Stimulated activated CD8-positive, alpha-beta memory T cell treated with anti-CD3 and anti-CD28 coated beads, Interleukin-15, amount 100 ng/mL, for 4 hours (primary cell): ENCODE measurements at places on chromosomes 1 and 21.

DNA sequence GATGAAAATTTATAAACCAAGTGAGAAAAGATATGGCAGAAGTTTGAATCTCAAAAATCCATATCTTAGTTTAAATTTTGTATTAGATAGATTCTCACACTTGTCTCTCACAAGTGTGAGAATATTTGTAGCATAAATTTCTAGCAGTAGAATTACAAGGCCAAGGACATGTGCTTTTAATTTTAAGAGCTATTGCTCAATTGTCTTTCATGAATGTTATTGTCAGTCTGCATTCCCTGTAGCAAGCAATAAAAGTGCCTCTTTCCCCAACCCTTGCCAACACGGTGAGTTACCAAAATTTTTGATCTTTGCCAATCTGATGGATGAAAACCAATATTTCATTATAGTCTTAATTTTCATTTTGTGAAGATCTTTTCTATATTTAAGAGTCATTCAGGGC, 64.0 kb downstream of the CTH start:
- no peak for DNase-seq

DNA sequence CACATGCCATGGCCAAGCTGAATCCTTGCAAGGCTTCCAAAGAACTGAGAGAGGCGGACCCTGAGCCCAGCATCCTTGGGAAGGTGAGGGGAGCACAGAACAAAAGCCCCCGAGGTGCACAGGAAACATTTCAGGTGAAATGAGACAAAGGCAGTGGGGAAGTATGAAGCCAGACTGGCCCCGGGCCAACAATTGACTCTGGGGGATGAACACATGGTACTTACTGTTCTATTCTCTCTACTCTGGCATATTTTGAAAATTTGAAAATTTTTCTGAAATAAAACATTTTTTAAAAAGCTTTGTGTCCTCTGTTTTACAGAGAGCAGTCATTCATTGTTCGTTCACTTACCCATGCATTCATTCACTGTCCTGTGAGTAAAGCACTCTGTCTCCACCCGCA, 77.7 kb downstream of the GRIK3 start:
- no peak for DNase-seq

DNA sequence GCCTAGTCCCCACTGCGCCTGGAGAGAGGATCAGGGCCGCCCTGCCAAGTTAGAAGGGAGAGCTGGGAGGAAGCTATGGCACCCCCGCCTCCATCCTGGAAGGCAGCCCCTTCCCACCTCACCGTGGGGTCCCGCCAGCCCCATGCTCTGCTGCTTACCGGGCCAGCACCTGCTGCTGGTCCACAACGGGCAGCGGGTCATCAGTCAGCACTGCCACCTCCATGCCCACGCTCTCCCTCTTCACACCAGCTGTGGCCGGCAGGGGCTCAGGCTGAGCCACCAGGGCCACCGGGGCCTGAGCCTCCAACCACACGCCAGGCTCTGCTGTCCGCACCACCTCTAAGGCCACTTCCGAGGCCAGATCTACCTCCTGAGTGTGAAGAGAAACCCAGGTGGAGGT, 23.5 kb upstream of the DDOST start:
- no peak for DNase-seq

GRCh38 chr1:17627239-17628052, 87.9 kb downstream of the ARHGEF10L start:
- DNase-seq: no peak

DNA sequence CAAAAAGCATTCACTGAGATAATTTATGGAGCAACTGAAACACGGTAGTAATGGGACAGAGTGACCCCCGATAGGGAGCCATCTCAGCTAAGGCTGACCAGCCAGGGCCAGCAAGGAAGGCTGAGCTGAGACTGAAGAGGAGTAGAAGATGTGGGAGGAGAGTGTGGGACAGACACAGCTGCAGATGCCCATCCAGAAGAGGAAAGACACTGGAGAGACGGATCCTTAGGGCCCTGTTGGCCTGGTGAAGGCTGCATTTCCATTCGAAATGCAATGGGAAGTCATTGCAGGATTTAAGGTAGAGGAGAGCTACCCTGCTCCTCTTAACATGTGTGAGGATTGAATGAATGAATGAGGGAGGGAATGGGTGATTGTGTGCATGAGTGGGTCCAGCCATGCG, 44.0 kb upstream of the LRP8 start:
- no peak for DNase-seq

DNA sequence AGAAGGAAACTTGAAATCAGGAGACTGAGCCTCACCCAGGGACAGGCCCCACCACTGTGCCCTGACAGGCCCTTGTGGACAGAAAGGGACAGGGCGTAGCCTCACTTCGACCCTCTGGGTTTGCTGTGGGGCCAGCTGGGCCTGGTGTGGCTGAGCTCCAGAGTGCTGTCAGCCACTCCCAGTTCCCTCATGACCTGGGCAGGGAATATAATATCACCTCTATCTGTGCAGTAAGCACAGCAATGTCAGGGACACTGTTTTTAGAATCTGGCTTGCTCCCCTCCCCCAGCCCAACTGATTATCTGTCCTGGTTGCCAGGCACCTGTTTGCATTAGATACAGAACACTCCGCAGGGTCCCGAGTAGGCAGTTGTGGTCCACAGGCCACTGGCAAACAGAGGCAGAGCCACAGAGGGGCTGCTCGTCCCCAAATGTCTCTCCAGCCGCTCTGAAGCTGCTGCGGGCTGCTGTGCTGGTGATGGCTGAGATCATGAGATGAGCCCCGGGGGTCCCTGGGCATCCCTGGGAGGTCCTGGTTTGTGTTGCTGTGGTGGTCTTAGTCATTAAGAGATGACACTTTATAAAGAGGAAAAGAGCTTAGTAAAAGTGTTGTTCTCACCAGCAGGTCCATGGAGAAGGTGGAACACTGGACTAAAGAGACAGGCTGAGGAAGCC, 51.6 kb downstream of the ETS2 start:
- no peak for DNase-seq
